ENCODE measurements at places on chromosomes 7 and 10.

DNA sequence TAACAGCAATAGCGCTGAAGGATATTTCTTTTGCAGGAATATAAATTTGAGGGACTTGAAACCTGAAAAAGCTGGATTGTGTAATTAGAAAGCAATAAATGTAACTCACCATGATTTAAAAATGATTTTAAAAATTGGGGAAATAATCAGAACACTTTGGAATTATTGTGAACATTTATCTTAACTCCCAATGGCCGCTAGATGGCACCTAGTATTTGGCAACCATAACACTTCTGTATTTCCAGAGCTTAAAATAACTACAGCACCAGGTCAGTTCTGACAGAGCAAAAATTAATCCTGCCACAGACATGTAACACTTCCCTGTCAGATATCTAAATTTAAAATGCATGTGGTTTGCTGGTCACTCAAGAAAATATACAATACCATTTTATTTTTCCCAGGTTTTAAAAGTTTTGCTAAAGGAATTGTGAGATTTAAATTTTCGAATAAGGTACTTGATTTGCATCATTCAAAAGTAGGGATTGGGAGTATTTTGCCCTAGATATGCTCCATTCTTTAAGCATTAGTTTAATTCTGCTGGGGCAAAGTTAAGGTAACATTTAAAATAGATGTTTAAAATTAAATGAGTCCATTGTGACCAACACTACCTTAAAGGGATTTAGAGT is 144.5 kb downstream of the PPP1R3A start:
- DNase-seq: no peak

DNA sequence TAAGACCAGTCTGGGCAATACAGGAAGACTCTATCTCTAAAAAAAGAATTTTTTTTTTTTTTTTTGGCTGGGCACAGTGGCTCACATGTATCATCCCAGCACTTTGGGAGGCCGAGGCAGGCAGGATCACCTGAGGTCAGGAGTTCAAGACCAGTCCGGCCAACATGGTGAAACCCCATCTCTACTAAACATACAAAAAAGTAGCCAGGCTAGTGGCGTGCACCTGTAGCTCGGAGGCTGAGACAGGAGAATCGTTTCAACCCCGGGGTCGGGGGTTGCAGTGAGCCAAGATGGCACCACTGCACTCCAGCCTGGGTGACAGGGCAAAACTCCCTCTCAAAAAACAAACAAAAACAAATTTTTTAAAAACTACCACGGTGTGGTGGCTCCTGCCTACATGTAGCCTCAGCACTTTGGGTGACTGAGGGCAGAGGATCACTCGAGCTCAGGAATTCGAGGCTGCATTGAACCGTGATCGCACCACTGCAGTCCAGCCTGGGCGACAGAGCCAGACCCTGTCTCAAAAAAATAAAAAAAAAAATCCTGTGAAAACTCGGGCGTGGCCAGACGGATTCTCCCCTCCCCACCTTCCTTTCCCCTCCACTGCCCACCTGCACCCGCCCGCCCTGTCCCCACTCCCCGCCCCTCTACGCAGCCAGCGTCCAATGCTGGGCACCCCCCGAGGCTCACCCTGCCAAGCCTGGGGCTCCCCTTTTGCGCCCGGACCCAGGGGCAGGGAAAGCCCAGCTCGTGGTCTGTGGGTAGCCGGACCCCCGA is 745 bp upstream of the ORAI2 start:
- DNase-seq: no peak

DNA sequence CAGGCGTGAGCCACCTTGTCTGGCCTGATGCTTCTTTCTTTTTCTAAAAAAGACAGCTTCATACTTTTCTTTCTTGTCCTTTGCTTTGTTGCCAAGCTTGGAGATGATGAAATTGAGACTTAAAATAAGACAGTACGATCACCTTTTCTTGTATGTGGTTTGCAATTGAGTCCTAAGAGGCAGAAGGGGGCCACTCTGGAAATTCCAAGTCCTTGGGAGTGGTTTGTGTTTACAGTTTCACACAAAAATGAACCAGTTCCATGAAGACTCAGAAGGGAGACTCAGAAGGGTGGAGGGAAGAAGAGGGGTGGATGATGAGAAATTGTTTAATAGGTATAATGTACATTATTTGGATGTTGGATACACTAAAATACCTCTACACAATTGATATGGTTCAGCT is 70.7 kb upstream of the TNS3 start:
- no peak for DNase-seq

DNA sequence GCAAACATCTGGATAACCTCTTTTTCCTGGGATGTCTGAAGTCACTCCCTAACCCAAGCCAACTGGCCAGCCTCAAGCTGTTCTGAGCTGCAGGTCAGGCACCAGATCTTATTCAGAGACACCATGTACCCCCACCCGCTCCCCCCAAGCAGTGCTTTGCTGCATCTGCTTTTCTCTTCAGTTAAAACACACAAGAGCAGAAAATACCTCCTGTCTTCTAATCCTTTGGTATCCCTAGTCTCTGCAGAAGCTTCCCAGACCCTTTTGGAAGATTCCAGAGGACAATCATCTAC is 3.0 kb downstream of the ZNF488 start:
- DNase-seq: no peak

GRCh38 chr10:102876747-102877153 is 7.5 kb downstream of the AS3MT start:
- DNase-seq: no peak

- DNase-seq: no peak
Observed at GRCh38 chr10:104774234-104774633, 133.1 kb downstream of the SORCS3 start.

DNA sequence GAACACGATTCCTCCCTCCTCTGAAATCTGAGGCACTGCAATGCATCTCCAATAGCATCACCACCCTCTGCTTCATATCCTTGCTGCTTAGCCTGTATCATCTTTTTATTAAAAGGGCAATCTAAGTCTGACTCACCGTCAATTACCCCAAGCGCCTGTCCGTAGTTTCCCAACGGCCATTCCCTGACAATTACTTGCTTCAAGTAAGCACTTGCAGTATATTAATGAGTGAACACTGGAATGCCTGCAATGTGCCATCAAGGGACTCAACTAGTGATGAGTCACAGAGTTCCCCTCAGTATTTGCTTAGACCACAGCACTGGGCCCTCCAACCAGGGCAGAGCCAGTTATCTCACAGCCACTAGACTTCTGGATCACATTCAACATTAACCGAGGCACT is 19.5 kb upstream of the PPP1R3C start:
- DNase-seq: no peak

GRCh38 chr7:5690931-5691473 is 90.5 kb downstream of the RNF216 start:
- no peak for DNase-seq

DNA sequence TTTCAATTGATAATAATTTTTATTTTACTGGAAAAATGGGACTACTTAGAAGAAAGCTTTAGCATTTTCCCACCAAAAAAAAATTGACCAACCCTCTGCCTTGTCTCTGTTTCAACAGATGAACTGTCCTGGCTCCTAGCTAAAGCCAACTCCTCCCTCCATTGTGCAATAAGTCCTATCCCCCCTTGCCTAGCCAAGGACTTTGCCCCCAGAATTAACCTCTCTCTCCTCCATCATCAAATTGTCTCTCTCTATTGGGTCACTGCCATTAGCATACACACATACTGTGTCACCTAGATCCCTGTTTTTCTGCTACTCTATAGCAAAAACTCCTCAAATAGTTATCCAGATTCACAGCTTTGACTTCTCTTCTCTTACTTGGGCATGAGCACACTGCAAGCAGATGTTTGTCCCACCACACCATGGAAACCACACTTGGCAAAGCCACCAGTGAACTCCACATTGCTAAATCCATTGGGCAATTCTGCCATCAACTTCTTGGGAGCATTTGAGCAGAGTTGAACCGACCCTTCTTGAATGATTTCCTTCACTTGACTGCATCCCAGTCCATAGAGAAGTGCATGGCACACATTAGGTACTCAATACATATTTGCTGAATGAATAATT is 91.4 kb upstream of the NEBL start:
- DNase-seq: no peak

GRCh38 chr10:86673216-86673826 is 5.0 kb downstream of the LDB3 start:
- no peak for DNase-seq

GRCh38 chr7:96792115-96792514 is 82.5 kb upstream of the SEM1 start:
- no peak for DNase-seq

GRCh38 chr10:49831352-49832035 is 69.4 kb upstream of the OGDHL start:
- no peak for DNase-seq

GRCh38 chr7:129502708-129503685 is 666 bp downstream of the SMKR1 start:
- DNase-seq: no peak

- DNase-seq: no peak
Observed at GRCh38 chr10:126939706-126940105, 34.5 kb downstream of the DOCK1 start.

DNA sequence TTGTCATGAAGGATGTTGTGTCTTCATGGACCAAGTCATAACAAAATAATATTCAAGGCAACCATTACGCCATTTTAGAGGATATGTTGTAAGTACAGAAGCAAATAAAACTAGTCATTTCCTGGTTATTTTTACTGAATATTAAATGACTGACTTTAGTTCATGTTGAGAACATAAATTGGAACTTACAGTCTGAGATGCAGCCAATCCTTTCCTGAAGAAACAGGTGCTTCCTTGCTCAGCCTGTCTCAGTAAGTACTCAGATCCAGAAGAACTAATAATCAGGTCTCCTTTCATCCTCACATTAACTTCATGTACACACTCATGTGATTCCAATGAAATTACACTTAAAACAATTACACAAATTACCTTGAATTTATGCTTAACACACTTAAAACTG is 12.3 kb downstream of the SEMA3A start:
- DNase-seq: no peak

DNA sequence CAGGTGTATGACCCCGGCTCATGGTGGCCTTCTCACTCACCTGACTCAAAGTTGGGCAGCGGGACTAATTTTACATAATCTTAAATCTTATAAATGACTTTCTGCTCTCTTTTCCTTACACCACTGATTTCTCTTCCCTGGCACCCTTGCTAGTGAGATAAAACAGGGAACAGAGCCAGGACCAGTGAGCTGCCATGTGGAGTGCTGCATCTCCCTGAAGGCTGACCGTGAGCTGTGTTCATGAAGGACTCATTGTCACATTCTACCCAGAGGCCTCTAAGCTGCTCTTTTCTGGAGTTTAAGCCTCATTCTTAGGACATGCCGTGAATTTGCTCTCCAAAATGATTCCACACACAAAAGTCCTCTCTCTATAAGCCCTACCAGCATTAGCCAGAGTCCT is 762.3 kb downstream of the AUTS2 start:
- DNase-seq: no peak

DNA sequence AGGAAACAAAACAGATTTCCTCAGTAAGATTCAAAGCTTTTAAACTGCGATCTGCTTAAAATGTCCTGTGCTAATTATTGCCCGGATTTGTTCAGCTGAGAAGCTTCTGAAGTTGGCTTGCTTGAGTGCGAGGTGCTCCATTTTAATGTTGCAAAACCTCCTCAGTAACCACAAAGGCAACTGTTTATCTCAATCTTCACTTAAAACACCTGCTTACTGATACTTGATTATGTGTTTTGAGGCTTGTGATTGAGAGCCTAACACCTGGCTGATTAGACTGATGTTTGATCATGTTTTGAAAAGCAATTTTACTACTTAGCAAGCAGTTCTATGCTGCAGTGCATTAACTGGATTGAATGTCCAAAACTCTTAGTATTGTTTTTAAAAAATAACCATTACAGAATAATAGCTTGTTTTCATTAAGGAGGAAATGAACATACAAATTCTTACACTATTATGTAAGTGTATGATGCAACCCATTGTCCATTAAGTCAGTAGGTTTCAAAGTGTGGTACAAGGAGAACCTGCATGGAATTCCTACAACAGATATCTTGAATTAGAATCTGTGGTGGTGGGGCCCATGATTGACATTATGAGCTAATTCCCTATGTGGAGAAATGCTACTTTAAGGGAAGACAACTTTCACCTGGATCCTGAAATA is 96.9 kb upstream of the FAM180A start:
- no peak for DNase-seq

DNA sequence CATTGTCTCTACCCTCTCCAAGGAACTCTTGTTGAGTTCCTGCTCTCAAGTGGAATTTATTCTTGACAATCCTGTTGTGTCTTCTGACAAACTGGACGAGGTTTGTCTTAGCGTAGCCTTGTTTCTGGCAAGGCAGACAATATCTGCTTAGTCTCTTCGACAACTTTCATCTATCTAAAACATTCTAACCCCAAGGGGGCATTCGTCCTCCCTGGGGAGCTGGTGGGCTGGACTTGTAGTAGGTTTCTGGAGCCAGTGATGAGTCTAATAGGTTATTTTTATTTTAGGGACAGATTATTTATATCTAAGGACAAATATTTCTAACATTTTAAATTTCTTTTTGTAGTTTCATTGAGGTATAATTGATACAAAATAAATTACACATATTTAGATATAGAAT is 7.3 kb upstream of the C10orf120 start:
- no peak for DNase-seq

- DNase-seq: no peak
Observed at GRCh38 chr10:29238523-29239135, 50.2 kb upstream of the LYZL1 start.

- no peak for DNase-seq
Observed at GRCh38 chr10:96656839-96657238, 63.5 kb downstream of the PIK3AP1 start.

DNA sequence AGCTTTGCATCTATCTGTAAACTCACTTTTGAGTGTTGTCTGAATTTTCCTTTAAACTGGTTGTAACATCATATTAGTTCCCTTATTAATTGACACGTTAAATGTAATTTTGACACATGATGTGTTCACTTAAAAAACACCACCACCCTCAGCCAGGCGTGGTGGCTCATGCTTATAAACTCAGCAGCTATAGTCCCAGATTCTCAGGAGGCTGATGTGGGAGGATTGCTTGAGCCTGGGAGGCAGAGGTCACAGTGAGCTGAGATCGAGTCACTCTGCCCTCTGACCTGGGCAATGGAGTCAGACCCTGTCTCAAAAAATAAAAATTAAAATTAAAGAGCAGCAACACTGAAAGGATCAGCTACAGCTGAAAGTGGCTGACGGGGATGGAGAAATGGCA is 60.0 kb upstream of the CYTH3 start:
- no peak for DNase-seq

GRCh38 chr7:101173752-101174244 is 6.3 kb downstream of the NAT16 start:
- DNase-seq: no peak

- no peak for DNase-seq
Observed at GRCh38 chr7:80288175-80289122, 153.8 kb downstream of the GNAI1 start.

Measured in esophagus squamous epithelium (tissue), 5 donors.